ENCODE measurements at places on chromosomes 2 and 18.

- DNase-seq: no peak
Observed at GRCh38 chr2:158498043-158498748, 41.4 kb downstream of the PKP4 start.

- no peak for DNase-seq
Observed at GRCh38 chr2:201960305-201960704, 73.3 kb upstream of the FZD7 start.

DNA sequence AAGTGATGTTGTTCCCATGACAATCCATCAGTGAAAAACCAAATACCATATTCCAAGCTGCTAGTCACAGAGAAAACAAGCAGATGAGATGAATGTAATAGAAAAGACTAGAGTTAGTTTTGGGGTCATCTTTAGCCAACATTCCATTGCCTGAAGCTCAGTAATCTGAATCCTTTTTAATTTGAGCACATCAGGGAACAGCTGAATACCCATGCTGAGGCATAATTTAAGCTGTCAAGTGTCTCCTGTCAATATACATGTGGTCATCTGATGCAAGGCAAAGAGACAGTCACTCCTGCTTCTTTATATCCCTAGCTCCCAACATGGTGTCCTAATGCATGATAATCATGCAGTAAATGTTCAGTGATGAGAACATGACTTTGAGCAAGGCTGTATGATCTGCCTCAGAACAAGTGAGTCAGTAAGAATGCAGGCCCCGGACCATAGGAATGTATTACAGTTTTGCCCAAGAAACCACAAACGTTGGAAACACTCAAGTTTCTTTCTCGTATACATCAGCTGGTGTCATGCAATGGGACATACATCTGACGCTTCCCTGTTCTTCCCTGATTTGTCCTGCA, 48.0 kb downstream of the CDK15 start:
- no peak for DNase-seq

DNA sequence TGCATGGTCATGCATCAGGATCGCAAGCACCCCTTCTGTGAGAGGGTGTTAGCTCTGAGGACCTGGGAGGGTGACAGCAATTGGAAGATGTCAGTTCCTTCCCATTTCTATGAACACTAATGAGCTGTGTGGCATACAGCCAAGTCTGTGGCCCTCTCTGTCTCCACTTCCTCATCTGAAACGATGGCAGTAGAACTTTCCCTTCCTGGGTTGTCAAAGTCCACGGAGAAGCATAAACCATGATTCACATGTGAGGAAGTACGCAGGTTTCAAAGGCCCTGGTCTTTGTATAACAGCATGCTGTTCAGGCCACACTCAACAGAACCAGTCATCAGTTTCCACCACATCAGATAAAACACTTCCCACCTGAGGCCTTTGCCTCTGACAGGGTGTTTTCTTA, 167.4 kb upstream of the RAB6C start:
- DNase-seq: no peak

DNA sequence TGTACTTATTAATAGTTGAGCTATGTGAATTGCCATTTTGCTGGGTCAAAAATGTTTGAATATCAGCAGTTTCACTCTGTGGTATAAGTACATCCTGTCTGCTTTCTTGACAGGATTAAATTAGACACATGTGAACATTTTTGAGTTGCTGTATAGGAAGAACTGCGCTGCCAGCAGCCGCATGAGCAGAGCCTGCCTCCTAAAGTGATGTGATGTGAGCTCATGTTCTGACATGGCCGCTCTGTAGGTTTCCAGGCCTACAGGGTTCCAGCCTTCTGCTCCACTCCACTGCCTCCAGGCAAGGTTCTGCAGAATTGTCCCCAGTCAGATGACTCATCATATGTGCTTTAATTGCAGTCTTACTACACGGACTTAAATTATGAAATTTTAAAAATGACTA, 119.7 kb upstream of the NFATC1 start:
- peak; percentile 27 for DNase-seq

GRCh38 chr2:155240176-155240575, 541.7 kb downstream of the KCNJ3 start:
- no peak for DNase-seq

DNA sequence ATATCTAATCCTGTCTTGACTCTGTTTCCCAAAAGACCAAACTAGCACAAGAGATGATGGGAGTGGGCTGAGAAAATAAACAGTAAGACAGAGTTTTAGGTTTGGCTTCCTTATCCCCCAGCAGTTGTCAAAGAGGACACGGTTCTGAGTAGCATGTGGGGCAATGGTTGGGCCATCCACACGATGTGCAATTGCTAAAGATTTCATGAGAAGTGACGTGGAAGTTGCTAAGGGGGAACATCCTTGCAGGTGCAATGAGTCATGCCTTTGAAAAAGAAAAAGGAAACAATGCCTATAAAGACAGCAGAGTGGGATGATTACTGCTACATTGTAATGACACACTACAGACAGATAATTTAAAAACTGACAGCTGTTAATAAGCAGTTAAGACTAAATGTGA, 1395.8 kb downstream of the LRP1B start:
- DNase-seq: no peak

GRCh38 chr2:23380562-23381065, 4.4 kb upstream of the KLHL29 start:
- DNase-seq: no peak

DNA sequence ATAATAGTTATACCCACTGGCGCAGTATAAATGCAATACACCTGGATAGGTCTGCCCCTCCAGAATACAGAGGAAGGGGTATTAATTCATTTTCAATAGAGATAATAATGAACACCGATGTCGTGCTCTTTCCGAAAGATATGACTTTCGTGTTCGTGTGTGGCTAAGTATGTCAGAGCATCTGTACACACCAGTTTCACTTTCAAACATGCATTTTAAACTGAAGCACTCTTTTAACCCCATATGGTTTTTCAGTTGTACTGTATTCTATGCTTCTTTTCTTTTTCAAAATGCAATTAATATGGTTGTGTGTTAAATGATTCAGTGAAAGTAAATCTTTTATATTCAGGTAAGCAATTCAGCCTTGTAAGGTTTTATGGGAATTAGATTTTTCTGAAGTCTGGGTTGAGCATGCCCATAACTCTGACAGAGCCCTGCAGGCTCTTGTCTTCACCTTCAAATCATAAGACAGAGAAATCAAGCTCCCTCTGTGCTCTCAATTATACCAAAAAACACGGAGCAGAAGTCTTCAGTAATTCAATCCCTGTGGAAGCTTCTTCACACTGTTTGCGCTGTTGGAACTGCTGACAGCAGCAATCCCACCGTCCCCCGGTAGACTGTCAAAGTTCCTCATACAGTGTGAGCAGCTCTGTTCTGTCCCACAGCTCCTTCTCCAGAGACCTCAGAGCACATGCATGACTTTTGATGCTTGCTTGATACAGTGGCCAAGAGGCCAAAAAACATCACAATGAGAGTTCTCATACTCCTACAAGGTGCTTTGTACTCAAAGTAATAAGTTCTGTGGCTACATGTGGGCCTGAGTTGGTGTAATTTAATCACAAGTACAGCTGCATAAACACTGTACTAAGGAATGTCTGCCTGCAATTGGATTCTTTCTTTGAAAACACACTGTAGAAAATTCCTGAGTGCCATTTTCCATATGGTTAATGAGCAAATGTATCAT, 186.8 kb downstream of the ZNF521 start:
- DNase-seq: no peak

DNA sequence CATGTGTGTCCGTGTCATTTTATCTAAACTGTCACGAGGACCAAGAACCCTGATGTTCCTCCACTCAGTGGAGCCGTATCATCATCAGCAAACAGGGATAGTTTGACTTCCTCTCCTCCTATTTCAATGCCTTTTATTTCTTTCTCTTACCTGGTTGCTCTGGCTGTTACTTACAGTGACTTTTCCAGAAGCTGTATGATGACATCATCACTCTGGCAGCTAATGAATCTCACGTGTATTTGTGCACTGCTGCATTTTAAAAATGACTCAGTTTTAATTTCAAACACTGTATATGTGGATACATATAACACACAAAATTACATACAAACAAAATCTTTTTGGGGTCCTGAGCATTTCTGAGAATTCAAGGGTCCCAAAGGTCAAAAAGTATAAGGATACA, 481.4 kb downstream of the CDH2 start:
- no peak for DNase-seq

DNA sequence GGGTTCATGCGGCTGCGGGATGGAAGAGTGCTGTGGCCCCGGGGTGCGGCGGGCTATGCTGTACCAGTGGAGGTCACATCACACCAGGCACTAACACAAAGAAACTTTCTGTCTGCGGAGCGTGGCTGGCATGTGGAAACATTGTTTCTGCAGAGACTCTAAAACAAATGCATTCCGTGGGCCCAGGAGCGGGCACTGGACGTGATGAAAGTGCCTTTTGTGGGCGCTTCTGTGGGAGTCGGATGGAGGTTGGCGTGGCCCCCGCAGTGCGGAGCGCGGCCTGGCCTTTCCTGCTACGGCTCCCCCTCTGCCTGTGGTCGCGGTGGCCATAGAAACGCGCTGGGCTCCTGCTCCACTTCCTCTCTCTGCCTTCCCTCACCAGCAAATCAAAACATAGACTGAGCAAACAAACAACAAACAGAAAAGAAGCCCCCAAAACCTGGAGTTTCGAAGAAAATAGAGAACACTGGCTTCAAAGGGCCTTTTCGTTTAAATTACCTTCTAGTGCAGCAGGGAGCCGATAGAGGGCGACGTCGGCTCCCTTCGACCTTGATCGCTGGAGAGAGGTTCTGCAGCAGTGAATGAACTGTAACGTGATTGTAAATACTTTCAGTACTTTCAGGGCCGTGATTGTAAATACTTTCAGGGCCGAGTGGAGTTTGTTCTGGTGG, 51.4 kb downstream of the KIF5C start:
- peak; percentile 66 for DNase-seq

DNA sequence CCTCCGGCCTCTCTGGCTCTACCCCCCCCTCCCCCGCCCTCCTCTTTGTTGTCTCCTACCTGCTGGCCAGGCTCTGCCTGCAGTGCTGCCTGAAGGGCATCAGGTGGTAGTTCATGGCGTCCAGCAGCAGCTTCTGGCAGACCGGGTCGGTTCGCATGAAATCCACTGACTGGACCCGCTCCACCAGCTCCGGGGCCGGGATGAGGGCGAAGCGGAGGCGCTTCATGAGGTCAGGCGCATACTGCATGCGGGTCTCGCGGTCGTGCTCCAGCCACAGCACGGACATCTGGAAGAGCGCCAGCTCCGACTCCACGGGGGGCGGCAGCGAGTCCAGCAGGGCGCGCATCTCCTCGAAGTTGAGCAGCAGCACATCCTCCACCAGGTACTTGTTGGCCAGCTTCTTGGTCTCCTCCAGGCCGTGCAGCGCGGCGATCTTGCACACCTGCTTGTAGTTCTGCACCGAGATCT, 3.2 kb downstream of the KLHL14 start:
- no peak for DNase-seq

GRCh38 chr18:50853863-50854271, 25.1 kb upstream of the ME2 start:
- no peak for DNase-seq

GRCh38 chr2:31778153-31778552, 197.4 kb upstream of the SRD5A2 start:
- no peak for DNase-seq

DNA sequence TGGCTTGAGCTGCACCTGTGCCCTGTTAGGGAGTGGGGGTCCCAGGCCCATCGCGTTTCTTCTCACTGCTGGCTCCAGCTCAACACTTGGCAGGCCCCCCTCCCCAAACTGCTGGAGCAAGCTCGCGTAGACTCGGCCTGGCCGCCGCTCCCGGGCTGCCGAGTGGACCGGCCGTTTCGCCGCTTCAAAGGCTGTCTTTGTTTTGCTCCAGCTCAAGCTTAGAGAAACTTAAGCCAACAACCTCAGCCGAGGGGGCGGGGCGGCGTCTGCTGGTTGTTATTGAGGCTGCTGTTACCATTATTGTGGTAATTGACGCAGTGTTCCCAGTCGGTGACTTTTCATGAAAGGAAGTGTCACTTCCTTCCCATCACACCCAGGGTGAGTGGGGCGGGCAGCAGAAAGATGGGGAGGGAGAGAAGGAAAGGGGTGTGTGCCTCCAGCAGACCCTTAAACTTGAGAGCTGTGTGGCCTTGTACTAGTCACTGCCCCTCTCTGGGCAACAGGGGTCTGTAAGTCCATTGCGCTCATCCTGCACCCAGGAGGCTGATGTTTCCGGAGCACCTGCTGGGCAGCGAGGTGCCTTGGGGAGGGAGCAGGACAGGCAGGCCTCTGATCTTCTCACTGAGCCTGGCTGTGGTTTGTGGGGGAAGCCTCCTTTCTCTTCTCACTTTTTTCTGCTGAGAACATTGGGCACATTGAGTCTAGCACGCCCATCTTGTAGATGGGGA, 2.1 kb downstream of the ARID5A start:
- peak; percentile 91 for DNase-seq

DNA sequence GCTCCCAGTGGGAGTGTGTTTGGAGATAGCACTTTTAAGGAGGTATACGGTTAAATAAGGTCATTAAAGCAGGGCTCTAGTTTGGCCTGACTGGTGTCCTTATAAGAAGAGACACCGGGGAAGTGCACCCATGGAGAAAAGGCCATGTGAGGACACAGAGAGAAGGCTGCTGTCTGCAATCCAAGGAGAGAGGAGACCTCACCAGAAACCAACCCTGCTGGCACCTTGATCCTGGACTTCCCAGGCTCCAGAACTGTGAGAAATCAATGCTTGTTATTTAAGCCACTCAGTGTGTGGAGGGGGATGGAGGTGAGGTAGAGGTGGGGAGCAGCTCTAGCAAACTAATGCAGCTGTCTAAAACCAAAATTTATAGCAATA, 62.0 kb downstream of the RPL31 start:
- DNase-seq: no peak

GRCh38 chr2:135532581-135532980, 1.3 kb downstream of the R3HDM1 start:
- no peak for DNase-seq

GRCh38 chr2:169254774-169255173, 107.6 kb downstream of the LRP2 start:
- no peak for DNase-seq

DNA sequence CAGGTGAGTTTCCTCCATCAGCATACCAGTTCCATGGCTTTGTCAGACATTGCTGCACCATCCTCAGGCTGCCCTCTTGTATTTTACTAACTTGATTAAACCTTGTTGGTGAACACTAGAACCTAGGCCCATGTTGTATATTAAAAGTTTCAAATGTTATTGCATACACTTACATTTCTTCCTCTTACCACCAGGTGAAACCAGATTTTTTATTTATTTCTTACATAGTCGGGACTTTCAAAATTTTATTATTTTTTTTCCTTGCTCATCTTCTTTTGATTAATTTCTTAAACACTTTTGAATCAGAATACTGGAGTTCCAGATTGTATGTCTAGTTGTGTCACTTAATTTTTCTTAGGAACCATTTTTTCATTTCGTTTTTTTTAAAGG, 5.9 kb downstream of the CERS6 start:
- DNase-seq: no peak

GRCh38 chr2:152051436-152051835, 47.4 kb downstream of the CACNB4 start:
- DNase-seq: no peak

Data from activated CD4-positive, alpha-beta memory T cell treated with anti-CD3 and anti-CD28 coated beads, Interleukin-2, amount 10 ng/mL, durations not matched to agents 7 days and 5 days (primary cell).